ENCODE measurements at places on chromosomes 12 and 14.

- no peak for DNase-seq
These were observed 36.4 kb downstream of the ANKS1B start for GRCh38 chr12:99948370-99948769.

DNA sequence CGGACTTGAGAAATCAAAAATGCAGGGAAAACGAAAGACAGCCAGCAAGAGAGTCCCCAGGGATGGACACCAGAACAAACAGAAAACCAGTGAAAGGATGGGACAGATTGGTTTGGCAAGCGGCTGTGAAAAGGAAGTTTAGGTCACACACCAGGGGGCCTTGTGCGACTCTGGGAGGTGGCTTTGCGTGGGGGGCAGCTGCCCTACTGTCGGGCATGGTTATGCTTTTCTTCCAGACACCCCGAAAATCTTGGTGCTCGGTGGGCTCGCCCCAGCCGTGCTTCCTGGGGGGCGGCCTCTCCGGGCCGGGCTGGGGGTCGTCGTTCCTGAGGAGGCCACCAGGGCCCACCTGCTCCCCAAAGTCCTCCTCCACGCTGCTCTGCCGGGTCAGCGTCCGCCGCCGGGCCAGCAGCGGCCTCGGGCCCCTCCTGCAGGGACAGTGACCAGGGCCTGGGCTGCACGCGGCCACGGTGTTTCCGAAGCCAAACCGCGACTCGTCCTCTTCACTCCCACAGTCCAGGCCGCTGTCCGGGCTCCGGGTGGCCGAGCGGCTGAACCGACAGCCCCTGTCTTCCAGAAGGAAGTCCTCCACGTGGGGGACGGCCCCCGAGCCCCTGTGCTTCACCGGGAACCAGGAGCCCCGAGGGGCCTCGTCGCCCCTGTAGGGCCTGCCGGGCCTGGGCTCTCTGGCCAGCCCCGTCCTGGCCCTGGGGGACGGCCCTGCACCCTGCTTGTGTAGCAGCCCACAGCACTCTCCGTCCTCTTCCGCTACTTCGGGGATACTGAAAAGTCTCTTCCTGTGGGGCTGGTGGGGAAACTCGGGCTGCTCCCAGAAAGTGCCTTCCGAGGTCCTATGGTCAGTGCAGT, 86.5 kb downstream of the PIWIL1 start:
- no peak for DNase-seq

GRCh38 chr12:122672515-122672914, 30.6 kb downstream of the HCAR2 start:
- no peak for DNase-seq

GRCh38 chr12:13941258-13942249, 39.8 kb downstream of the GRIN2B start:
- peak; percentile 44 for DNase-seq

DNA sequence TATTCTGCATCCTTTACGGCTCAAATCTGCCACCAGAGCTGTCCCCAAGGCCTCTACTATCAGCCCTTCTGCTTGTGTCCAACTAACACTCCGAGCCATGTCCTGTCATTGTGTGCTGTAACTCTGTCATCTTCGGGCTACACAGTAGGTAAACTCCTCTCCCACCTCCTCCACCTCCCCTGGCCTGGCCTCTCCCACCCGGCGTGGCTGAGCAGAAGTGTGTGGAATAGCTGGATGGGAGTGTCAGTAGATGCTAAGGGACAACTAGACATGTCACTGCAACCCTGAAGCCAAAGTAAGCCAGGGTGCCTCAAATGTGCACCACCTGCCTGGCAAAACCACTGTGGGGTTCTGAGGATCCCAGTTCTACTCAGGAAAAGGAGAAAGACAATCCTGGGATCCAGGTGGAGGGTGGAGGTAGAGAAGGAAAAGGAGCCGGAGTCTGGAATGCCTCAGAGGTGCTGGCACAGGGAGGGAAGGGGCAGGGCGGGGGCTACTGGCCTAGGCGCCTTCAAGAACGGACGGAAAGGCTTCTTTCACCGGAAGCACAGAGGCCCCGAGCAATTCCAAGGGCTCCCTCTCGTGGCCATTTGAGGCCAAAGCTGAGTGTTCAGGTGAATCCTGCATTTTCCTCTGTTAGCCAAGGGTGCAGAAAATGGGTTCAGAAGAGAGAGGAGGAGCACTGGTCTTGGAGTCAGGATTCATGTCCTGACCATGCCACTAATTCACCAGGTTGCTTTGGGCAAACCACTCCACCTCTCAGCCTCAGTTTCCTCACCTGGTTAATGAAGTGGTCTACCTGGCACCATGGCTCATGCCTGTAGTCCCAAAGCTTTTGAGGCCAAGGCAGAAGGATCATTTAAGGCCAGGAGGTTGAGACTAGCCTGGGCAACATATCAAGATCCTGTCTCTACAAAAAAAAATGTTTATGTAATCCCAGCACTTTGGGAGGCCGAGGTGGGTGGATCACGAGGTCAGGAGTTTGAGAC, 20.5 kb upstream of the FAM181A start:
- DNase-seq = peak; percentile 41

DNA sequence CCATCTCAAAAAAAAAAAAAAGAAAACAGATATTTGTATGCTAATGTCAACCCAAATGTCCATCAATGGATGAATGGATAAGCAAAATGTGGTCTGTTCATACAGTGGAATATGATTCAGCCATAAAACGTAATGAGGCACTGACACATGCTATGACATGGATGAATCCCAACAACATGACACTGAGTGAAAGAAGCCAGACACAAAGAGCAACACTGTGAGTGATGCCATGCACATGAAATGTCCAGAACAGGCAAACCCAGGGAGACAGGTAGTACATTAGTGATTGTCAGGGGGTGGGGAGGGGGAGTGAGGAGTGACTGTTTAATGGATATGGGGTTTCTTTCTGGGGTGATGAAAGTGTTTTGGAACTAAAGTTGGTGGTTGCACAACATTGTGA, 50.2 kb downstream of the ARL6IP4 start:
- DNase-seq = no peak

GRCh38 chr12:537772-538171, 78.0 kb downstream of the B4GALNT3 start:
- no peak for DNase-seq

DNA sequence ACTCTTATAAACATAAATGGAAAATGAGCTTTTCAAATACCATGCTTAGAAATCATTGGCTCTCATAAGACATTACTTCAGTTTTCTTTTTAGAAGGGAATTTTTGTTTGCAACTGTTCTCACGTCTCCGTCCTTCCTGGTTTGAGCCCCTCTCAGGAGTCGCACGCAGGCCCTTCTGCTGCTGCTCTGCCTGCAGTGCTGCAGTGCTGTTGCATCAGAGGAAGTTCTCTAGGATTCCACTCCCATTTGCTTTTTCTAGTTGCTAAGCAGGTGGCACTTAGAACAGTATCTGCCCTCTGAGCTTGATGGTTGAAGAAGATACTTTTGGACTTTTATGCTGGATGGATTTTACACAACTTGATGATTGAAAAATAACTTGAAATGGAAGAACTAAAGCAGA, 70.8 kb downstream of the SCN8A start:
- DNase-seq = no peak

DNA sequence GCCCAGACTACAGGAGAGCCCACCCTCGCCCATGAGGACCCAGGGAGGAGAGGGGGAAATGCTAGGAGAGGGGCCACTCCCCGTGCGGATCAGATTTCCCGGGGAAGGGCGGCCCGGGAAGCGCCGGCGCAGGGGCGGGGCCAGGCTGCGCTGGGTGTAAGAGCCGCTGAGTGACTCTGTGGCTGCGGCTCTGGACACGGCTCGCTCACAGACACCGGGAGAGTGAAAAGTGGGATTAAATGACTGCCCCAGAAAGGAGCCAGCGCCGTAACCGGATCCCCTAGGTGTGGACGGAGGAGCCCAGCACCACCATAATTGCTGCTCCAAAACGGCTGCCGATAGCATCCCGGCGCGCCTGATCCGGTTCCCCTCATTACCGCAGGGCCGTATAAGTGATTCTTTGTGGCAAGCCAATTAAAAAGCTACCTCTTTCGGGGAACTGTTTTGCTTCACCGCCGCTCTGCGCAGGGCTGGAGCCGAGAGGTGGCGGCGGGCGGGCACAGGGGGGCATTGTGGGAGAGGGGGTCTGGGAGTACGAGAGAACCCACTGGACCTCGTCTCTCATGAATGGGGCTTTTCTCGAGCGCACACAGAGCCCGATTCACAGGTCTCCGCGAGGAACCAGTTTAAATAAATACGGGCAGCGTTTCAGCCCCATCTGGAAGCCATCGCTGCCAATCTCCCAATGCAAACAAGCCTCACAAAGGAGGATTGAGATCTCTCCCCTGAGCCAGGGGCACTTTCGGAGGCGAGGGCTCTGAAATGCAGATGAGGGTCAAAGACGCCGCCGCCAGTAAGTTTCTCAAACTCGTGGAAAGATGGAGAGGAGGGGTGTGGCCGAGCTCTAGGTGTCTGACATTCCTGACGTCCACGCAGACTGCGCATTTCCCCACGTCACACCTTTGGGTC, 2.5 kb downstream of the COL2A1 start:
- DNase-seq = peak; percentile 75

GRCh38 chr12:51238037-51238509, 553 bp upstream of the DAZAP2 start:
- no peak for DNase-seq

DNA sequence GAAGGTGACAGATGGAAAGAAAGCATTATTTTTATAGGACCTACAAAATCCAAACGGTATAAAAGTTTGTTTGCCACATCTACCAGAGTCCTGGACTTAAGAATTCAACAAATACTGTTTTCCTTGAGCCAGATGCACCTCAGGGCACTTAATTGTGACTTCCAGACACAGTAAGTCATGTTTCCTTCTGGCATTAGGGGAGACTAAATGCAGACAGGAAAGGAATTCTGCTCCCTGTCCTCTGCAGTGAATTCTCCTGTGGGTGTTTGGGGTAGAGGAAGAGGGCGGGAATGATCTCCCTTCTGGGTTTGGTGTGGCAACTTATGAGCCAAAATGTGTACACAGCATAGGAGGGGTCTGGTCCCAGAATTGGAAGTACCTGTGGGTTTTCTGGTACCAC, 93.9 kb upstream of the ZDHHC17 start:
- no peak for DNase-seq
